ELF-1 (cell line): ENCODE measurements at places on chromosomes 7 and 10.

DNA sequence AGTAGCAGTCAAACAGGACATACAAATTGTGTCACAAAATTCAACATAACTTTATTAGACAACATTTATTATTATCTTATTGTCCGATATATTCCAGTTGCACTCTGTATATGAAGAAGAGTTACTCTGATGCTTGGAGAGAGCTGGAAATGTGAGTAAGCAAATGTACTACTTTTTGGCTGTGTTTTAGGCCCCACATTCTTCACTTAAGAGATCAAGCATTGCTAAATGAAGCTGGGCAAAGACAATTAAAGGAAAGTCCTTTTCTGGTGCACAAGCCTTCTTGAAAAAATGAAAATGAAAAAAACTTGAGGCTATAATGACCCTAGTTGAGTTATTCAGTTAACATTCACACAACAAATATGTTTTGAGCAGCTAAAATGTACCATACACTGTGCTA lies 26.1 kb downstream of the MYPN start:
- DNase-seq = no peak

DNA sequence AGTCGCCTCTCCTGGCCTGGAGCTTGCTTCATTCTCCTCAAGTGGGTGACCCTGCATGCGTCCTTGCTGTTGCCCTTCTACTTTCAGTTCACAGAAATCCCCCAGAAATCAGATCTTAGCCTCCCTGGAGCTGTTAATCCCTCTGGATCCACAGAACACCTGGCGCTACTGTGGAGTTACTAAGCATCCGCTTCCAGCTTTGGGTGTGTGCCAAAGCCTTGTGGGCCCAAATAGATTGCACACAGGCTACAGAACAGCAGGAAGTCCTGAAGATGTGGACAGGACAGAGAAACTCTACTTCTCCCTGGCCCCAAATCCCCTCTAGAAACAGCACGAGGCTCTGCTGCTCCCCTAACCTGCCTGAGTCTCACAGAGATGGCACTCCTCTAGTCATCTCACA lies 36.6 kb upstream of the PDLIM1 start:
- no peak for DNase-seq

DNA sequence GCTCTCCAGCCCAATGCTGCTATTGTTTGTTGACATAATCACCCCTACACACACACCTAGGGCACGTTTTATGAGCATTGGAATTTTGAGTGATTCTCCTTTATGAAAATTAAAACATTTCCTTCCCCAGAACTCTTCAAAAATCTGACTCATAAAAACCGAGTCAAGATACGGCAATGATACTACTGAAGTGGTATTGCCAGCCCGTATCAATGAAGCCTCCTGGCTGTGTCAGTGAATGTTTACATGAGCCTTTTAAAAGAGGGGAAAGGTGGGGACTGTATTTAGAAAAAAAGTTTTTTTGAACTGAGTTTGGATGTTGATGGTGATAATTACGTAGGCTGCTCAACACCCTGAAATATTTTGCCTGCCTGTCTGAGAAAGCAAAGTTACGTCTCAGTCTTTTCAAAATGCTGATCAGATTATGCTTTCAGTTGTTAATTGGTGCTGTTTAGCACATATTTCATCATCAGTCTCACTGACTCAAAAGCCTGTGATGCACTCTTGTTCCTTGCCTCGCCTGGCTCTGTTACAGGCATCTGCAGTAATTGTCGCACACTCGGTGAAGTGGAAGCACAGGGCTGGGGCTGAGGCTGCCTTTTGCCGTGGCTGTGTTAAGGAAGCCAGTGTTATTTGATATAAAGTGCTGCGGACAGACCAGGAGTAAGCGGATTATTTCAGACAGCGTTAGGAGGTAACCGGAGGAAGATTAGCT lies 157.4 kb upstream of the TCF7L2 start:
- DNase-seq = peak; percentile 27

DNA sequence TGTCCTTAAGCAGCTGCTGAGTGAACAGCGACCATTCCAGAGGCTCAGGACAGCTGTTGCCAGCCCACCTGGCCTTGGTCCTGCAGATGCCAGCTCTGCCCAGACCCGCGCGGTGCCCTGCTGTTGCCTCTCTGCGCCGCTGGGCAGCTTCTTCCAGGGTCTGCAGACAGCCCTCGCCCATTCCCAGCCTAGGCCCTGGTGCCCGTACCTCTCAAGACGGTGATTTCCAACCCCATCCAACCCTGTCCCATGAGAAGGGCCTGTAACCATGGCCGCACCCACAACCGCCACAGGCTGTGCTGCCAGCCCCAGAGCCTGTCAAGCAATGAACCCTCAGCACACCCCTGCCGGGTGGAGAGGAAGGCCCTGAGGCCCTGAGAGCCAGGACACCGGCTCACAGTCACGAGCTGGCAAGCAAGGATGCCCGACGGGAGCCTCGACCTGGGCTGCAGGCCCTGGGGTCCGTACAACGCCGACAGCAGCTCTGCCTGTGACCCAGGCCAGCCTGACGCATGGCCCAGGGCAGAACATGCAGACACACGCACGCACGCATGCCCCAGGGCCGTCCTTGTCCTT lies 231.9 kb downstream of the MAD1L1 start:
- DNase-seq = peak; percentile 42

DNA sequence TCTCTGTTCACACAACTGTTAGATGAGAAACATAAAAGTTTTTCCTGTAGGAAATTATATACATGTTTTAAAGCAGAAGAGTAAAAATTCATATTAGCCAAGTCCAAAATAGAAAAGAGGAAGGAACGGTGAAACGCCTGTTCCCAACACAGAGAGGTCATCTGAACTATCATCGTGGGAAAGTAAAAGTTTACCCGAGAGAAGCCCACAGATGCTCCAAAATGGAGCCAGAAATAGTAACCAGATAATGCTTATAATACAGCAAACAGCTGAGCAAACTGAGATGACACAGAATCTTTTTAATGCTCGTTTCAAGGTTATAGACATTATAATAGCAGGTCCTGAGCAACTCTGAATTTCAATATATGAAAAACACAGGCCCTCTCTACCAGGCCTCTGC lies 24.5 kb downstream of the FRMD4A start:
- DNase-seq = no peak
